ENCODE measurements at places on chromosomes 1 and 21.

- no peak for DNase-seq
Observed at GRCh38 chr1:15289251-15289651, 42.2 kb downstream of the FHAD1 start.

DNA sequence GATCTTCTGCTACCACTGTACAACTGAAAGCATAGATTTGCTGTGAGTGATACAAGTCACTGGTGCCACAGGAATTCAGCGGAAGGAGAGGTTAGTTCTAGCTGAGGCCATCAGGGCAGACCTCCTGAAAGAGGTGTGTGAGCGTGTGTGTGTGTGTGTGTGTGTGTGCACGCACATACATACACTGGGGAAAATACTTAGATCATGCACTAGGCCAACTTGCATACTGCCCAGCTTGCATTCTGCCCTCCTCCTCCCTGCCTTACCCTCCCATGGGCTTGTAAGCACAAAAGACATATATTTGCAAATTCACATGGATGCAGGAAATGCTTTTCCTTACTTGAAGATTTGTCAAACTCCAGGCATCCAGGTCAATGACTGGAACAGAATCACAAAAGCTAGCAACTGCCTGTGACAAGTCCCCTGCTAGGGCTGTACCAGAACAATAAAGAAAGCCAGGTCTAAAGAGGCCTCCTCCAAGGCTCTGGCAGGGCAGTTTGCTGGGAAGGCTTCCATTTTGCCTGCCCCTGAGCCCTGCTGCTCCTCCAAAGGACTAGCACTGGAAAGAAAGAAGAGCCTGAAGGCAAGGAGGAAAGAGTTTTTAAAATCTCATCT lies 23.2 kb downstream of the PLEKHA6 start:
- no peak for DNase-seq

DNA sequence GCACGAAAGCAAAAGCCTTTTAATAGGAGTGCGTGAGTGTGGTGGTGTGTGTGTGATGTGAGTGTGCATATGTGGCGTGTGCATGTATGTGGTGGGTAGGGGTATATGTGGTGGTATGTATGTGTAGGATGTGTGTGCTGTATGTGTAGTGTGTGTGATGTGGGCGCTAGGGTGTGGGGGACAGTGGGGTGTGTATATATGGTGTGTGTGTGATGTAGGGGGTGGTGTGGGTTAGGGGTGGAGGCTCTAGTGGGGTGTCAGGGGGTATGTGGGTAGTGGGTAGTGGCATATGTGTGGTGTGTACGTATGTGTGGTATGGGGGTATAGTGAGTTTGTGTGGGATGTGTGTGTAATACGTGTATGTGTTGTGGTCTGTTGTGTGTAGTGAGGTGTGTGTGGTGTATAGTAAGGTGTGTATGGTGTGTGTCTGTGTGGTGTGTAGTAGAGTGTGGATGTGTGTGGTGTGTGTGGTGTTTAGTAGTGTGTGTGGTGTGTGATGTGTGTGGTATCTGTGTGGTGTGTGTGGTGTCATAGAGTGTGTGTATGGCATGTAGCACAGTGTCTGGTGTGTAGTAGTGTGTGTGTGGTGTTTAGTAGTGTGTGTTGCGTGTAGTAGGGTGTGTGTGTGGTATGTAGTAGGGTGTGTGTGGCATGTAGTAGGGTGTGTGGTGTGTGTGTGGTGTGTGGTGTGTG lies 86.0 kb downstream of the SYT2 start:
- no peak for DNase-seq

DNA sequence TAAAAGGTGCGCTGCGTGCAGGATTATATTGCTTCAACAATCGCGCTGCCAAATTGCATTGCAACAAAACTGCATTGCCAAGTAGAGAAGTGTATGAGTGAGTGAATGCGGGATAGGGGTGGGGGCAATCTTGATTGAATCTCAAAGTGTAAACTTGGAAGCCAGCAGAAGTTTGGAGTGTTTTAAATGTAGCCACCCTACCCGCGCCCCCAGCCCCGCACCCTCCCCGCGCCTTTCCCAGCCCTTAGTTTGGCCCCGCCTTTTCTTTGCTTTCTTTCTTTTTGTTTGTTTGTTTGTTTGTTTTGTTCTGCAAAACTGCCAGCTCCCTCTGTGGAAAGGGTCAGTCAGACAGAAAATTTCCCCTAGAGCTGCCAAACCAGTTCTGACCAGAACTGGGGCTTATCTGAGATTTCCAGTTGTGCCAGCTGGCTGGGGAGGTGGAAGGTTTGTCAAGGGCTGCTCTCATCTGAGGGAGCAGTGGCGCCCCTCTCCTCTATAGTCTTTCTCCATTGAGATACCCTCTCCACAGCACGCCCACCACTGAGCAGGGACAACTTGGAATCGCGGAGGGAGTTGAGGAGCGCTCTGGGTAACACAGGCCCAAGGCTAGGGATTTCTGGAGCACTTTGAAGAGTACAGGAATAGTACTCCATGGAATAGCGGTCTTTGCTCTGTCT lies 666 bp upstream of the BEND5 start:
- DNase-seq = no peak

DNA sequence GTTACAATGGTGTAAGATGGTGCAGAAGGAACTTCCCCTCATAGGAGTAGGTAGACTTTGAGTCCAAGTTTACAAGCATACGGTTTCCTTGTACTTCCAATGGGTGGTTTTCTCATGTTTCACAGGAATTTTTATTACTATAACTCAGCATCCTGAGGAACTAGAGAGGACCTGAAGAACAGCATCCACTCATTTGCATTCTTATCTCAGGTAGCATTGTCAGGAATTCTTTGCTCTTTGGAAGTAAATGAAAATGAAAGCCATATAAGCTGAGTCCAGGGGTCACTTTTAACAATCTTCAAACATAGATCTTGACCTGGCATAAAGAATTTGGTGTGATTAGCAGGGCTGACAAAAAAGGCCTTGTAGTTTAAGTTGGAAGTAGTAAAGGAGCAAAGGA lies 34.4 kb downstream of the CLCA4 start:
- DNase-seq = no peak

- no peak for DNase-seq
Observed at GRCh38 chr1:205604825-205605505, 26.8 kb downstream of the ELK4 start.

DNA sequence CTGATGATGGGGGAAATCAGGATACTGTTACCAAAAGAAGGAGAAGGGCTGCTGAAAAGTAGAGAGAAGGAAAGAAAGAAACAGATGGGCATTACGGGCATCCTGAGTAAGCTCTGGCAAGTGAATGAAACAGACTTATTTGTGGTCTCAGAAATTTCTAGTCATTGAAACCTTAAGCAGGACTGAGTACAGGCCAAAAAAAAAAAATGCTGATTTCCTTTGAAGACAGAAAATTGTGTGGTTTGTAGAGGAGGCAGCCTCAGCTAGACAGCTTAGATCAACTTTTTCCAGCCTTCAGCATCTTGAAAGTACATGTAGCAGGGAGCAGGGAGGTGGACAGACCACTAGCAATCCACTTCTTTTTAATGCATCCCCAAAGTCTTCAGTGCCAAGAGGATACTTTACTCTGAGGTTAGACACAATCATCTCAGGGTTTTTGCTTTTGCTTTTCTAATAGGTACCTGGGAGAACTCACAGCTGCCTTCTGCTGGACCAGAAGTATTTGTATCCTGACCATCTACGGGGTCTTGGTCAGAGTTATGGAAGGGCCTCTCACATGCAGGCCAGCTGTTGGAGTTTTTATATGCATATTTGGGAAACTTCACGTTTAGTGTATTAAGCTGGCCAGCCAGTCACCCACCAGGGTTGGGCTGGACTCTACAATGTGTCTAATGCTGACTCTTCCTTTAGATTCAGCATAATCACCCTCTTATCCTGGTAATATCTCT lies 10.6 kb upstream of the CAPZB start:
- DNase-seq = no peak

GRCh38 chr1:171231326-171231725 lies 17.0 kb upstream of the FMO1 start:
- no peak for DNase-seq

- DNase-seq = no peak
Observed at GRCh38 chr1:225539575-225539974, 111.7 kb upstream of the LBR start.

DNA sequence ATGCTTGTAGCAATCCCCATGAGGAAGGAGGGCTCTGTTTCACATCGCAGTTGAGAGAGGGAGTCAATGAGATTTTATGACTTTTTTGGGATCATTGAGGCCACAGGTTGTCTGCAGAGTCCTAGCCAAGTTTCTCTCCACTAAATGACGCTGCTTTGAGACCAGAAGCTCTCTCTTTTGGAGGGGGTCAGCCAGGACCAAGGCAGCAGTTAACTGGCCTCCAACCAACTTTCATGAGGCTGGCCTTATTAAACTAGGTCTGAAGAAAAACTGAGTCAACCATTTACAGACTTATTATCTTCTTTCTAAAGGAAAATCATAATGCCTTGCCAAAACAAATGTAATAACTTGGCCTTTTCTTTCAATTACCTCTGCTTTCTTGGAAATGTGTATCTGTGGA lies 8.6 kb downstream of the WLS start:
- no peak for DNase-seq

GRCh38 chr1:46687093-46687659 lies 15.5 kb downstream of the TEX38 start:
- DNase-seq = no peak

GRCh38 chr1:44854970-44855369 lies 11.9 kb upstream of the PTCH2 start:
- no peak for DNase-seq

DNA sequence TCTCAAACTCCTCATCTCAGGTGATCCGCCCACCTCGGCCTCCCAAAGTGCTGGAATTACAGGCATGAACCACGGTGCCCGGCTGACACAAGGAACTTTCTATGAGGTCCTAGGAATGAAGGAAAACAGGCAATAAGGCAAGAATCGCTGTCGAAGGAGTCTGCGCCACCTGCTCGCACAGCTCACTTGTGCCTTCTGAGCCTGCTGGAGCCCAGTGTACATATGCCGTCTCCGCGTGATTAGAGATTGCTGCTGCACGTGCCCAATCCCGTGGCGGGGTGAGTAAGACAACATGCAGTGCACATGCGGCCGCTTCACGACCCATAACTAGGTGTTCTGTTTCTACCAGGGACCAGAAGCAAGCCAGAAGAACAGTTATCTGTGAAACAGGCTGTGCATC lies 24.3 kb downstream of the H3-3A start:
- no peak for DNase-seq

- DNase-seq = no peak
Observed at GRCh38 chr1:71785450-71785849, 496.9 kb downstream of the NEGR1 start.

DNA sequence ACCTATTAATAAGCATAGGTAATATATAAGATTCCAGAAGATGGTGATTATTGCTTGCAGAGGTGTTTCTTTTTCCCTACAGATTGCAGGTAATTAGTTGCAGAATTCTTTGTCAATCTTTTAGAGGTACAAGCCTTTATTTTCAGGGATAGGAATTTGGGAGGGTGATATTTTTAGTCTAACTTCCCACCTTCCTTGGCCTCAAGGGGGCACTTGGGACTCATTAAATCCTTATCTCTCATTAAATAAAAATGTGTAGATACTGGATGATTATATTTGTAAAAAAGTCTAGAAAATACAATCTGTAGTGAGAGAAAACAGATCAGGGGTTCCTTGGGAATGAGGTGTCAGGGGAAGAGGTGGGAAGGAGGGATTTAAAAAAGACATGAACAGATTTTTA lies 179.2 kb downstream of the PATJ start:
- DNase-seq = no peak

- DNase-seq = no peak
Observed at GRCh38 chr21:31974454-31974985, 101.7 kb downstream of the HUNK start.

GRCh38 chr1:54328066-54328636 lies 78.0 kb downstream of the SSBP3 start:
- no peak for DNase-seq

- no peak for DNase-seq
Observed at GRCh38 chr21:36463204-36463603, 16.7 kb downstream of the CLDN14 start.

DNA sequence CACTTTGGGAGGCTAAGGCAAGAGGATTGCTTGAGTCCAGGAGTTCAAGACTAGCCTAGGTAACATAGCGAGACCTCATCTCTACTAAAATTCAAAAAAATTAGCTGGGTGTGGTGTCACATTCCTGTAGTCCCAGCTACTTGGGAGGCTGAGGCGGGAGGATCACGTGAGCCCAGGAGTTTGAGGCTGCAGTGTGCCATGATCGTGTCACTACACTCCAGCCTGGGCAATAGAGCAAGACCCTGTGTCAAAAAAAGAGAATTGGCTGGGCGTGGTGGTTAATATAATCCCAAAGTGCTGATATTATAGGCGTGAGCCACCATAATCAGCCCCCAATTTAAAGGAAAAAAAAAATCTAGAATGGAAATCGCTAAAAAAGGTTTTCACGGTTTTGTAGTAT lies 7.0 kb downstream of the MACO1 start:
- DNase-seq = no peak

DNA sequence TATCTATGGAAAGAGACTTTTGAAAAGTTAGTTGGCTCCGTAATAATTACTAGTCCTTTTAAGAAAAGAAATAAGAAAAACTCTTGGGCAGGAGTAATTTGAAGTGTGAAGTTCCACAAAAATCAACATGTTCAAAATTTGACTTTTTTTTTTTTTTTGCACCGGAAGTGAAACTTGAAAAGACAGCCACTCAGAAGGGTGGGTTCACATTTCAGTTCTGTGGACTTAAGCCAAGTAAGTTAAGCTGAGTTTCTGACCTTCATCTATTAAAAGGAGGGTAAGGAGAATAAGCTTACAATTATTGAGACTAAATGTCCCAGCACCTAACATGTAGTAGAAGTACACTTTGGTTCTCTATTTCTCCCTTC lies 11.0 kb downstream of the RO60 start:
- no peak for DNase-seq

GRCh38 chr1:106659490-106660244 lies 396.8 kb upstream of the PRMT6 start:
- DNase-seq = no peak

- no peak for DNase-seq
Observed at GRCh38 chr1:26015358-26015757, 6.2 kb upstream of the EXTL1 start.

DNA sequence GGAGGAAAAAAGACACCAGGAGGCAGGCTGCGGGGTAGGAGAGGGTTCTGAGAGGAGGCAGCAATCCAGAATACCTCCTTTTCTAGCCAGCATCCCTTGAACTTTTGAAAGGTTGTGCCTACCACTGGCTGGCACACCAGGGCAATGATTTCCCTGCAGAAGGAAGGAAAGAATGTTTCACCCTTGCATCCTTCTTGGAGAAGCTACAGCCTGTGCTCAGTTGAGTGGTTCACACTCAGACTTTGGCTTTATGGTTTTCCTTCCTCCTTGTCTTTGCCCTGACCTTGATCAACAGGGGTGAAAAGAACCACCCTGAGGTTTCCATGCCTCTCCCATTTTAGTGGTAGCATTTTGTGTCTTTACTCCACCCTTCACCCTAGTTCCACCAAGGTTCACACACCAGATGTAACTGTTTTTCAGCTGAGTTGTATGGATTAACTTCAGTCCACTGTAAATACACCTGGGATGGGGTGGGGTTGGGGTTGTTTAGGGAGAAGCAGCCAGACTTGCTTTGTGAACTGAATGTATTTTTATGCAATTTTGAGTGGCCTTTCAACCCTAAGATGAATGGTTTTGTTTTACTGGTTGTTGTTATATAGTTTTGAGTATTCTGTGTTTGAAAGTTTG lies 122.3 kb downstream of the SYT2 start:
- no peak for DNase-seq

Data from SHP77 (cell line).